ENCODE measurements at places on chromosomes 11 and 22.

DNA sequence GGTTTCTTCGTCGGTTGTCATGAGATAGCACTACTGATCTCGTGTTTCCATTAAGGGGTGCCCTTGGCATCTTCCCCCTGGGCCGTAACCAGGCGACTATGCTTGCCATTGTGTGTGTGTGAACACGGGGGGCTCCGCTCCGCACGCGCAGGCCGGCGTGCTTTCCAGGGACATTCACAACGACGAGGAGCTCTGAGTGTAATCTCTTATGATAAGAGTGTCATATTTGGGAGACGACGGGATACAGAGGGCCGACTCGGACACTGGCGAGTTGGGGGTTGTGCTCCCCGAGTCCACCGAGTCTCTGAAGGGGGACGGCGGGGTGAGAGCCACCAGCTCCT lies 170.9 kb upstream of the CTSC start:
- DNase-seq, result no peak

GRCh38 chr22:30919973-30920372 lies 48.6 kb downstream of the MORC2 start:
- DNase-seq, result no peak

- no peak for DNase-seq
Measured at GRCh38 chr22:36860017-36860416, 789 bp upstream of the NCF4 start.

DNA sequence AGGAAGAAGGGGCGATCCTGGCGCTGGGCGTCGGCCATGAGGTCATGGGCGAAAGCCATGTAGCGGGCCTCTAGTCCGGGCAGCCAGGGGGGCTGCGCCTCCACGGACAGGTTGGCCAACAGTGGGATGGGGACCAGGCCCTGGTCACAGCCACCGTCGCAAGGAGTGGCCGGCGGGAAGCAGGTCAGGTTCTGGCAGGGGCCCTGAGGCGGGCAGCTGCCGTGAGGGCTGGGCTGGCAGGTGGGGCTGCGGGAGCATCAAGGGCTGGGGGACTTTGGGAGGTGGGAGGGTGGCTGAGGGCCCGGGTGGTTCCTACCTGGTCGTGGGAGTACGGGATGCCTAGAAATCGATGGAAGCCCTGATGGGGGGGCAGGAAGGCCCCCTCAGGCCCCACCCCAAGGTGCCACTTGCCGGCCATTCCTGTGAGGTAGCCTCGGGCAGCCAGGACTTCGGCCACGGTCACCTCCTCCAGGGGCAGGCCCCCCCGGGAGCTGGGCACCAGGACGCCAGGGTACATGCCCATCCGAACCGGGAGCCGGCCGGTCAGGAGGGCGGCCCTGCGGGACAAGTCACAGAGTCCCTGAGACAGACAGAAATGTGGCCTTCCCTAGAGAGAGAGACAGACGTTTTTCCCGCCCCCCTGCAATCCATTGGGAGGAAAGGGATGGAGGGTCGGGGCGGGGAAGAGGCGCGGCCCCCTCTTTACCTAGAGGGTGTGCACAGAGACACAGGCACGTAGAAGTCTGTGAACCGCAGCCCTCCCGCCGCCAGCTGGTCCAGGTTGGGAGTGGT lies 906 bp downstream of the ARSA start:
- no peak for DNase-seq

DNA sequence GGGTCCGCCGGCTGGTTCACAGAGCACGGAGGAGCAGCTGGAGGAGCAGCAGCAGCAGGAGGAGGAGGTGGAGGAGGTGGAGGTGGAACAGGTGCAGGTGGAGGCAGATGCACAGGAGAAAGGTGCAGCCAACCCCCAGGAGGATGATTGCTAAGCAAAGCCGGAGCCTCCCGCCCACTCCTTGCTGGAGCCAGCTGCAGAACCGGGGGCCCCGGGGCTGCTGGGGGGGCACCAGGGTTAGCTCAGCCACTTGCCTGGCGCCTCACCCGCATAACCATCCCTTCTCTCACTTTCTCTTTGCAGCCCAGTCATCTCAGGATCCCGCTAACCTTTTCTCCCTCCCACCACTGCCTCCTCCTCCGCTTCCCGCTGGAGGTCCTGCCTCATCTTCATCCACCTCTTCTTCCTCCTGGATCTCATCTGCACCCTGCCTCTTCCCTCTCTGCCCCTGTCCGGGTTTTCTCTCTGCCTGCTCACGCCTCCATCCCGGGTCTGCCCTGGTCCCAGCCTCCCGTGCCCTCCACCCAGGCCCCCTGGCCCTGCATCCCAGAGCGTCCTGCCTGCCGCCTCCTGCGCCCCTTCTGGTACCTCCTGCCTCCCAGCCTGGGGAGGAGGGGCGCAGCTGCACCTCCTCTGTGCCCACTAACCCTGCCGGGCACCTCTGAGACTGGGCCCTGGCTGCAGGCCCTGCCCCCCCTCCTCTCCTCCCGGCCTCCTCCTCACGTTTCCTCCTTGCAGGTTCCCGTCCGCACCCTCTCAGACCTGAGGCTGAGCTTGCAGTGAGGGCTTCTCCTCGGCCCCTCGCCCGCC lies 9.5 kb downstream of the KCTD17 start:
- DNase-seq, result no peak

DNA sequence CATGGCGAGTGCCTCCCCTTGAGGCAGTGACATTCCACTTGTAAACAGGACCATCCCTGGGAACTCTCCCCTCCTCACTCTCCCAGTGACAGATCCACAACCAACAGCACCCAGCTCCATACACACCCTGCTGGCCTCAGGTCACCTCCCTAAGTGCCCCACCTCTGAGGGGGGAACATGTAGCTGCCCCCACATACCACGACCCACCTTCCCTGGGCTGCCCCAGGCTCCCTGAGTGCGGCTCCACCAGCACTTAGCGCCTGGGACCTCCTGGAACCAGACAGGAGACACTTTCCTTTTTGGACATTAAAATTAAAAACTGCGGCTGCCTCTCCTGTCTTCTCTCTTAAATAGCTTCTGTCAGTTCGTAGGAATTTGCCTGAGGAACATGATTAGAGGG lies 1140.1 kb downstream of the BRD1 start:
- no peak for DNase-seq

GRCh38 chr11:74019104-74019738 lies 10.3 kb upstream of the UCP3 start:
- DNase-seq, result no peak

- DNase-seq, result no peak
Measured at GRCh38 chr22:46573781-46574437, 36.5 kb upstream of the CELSR1 start.

- DNase-seq, result no peak
Measured at GRCh38 chr11:44886790-44887140, 63.9 kb downstream of the TP53I11 start.

DNA sequence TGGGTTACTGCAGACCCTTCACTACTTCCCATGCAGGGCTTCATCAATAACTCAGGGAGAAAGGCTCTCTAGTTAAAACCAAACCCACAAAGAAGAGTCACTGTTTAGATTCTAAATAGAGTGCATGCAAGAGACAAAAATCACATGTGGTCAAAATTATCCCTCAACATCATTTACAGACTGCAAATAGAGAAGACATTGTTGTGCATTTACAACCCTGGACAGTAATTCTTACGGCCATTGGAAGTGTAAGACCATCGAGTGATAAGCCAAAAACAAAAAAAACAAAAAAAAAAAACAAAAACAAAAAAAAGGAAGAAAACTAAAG lies 93.4 kb downstream of the RASSF10 start:
- no peak for DNase-seq

- no peak for DNase-seq
Measured at GRCh38 chr11:35682230-35683173, 19.9 kb downstream of the TRIM44 start.

DNA sequence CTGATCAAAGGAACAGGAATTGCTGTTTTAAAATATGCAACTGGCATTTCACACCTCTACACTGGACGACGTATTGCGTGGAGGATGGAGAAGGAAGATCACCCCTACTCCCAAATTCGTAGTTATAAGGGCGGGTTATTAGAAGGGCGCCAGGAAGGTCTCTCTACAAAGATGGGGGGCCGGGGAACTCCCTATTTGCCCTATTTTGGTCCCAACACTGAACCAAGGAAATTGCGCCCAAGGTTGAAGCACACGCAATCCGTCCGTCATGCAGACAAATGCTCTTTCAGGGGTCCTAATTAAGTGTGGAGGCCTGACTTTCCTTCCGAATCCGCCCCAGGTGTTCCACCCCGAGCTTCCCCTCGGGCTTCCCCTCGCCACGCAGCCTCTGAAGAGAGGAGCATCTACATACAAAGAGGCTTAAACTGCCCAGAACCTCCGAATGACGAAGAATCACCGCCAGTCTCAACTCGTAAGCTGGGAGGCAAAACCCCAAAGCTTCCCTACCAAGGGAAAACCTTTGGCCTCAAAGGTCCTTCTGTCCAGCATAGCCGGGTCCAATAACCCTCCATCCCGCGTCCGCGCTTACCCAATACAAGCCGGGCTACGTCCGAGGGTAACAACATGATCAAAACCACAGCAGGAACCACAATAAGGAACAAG lies 396 bp downstream of the NPAT start:
- DNase-seq, result no peak

- DNase-seq, result no peak
Measured at GRCh38 chr22:40401532-40401931, 31.1 kb downstream of the SGSM3 start.

GRCh38 chr11:8352103-8352875 lies 88.6 kb upstream of the LMO1 start:
- DNase-seq, result no peak

DNA sequence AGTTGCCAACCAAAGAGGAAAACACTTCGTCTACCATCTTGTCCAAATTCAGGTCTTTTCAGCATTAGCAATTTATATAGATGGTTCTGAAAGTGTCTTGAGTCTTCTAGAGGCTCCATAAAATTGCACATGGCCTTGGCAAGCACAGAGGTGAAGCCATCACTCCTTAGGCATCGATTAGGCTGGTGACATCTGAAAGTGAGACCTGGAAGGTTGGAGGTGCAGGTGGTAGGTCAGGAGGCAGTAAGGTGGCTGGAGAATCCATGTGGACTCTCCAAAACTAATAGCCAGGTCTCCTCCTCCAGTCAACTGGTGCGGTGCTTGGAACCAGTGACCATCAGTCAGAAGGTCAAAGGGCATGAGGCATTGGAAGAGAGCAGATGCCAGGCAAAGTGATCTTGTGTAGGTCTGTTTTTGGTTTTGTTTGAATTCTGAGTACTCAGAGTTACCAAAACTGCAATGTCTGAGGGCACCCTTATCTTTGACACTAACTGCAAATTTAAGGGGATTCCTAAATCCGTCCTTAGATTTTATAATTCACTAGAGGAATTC lies 6.6 kb upstream of the APOL2 start:
- no peak for DNase-seq

DNA sequence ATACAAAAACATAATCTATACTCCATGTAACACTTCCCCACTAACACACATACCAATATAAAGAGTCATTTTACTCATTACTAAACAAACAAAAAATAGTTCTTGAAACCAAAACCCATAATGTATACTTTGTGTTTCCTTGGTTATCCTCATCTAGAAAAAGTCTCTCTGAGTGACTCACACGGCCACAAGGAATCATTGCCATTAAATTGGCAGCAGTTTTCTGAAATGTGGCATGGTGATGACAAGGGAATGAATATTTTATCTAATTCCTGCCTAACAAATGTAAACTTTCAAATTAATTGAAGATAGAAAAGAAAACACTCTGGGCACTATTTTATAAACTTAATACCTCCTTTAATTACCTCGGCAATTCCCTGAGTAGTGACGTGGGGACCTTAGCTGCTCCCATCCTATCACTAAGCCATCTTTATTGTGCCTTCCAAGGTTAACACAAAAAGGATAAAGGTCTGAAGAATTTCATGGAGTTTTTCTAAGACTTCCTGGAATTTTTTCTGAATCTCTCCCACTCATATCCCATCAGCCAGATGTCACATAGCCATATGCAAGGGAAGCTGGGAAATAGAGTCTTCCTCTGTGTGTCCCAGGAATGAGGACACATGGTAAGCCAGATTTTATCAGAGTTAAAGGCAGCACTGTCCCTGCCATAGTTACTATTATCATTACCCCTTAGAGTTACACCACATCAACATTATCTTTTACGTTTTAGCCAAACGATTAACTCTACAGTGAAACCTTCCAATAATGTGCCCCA lies 857.2 kb upstream of the TENM4 start:
- no peak for DNase-seq

DNA sequence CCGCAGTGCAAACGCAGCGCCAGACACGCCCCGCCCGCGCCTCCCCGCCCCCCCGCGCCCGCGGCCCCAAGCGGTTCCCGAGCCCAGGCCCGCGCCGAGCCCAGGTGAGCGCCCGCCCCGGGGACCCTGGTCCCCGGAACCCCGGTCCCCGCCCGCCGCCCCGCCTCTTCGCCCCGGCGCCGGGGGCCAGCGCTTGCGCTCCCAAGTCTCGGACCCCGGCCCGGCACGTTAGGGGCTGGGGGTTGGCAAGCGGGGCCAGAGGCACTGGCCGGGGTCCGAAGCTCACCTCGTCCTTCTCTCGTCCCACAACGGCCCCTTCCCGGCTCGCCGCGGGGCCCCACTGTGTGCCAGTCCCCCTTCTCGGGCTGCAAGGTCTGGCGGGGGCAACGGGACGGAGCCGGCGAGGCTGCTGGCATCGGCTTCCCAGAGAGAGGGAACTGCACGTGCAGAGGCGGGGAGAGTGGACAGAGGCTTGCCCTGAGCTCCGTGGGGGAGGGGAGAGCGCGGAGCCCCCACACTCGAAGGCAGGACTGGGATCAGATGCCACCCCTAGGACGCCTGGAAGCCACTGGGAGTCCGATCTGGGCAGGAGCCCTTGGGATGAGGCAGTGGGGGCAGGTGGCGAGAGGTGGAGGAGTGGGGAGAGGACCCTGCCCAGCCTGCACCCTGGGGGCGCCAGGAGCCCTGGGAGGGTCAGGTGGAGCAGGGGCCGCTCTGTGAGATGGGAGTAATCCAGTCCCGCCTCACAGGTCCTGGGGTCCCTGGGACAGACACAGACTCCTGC lies 1.8 kb upstream of the AIFM3 start:
- no peak for DNase-seq

DNA sequence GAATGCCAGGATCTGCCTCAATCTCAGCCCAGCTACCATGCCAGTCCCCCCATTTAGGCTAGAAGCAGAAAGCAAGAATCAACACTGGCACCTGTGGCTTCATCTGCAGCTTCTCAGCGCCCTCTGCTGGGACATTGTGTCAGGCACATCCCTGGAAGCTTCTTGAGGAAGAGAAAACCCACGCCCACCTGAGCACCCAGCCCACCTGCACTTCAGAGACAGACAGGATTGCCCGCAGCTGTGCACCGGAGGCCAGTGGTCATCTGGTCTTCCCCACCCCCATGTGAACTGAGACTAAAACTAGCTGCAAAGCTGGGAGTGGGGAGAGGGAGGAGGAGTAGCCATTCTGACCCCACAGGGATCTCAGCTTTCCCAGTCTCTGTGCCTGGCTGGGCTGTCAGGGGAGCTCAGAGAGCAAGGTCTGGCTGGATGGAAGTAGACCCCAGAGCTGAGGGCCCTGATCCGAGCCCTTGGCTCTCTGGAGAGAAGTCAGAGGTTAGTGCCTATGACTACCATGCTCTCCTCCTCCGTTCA lies 66.8 kb downstream of the FEZ1 start:
- no peak for DNase-seq

GRCh38 chr11:117517097-117517496 lies 189.4 kb downstream of the CEP164 start:
- DNase-seq, result no peak

- DNase-seq, result no peak
Measured at GRCh38 chr11:106848526-106848925, 169.8 kb downstream of the GUCY1A2 start.
